ENCODE measurements at places on chromosomes 7 and 10. TPM values are rescaled to one million over a fixed set of nuclear protein-coding genes. Genes with fewer than 3 reads are reported as not detected.
A peak's percentile ranks its signal among the peaks of the same experiment; 100 is the strongest.

DNA sequence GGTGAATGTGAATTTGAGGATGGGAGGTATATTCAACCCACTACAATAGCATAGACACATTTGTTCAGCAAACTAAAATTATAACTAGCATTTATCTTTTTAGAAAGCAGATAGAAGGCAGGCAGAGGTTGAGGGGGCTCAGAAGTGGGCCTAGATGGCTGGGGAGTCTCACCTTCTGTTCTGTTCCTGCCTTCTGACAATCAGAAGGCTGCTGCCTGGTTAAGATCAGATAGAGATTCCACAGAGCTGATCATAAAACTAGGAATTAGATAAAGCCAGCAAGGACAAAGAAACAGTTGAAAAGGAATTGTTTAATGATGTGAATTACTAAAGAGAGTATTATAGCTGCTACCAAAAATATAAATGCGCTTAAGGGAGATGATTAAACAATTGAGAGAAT is 11.6 kb upstream of the NFE2L3 start:
- no peak for DNase-seq

DNA sequence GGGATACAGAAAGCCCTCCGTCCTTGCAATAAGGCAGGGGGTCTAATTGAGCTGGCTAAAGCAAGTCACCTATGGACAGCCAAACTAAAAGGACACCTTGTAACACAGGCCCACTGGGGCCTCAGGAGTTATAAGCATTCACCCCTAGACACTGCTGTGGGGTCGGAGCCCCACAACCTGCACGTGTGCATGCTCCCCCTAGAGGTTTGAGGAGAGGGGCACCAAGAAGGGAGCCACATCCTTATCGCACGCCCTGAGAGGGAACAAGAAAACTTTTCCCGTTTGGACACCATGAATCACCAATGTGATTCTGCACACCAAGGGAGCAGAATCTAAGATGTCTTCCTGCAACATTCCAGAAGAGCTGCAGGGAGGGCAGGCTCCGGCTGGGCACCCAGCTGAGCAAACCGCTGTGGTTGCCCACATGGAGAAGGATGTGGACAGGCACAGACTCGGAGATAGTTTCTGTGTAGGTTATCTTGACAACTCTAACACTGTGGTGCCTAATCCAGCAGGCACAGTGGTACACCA is 17.7 kb upstream of the TARP start:
- no peak for DNase-seq

DNA sequence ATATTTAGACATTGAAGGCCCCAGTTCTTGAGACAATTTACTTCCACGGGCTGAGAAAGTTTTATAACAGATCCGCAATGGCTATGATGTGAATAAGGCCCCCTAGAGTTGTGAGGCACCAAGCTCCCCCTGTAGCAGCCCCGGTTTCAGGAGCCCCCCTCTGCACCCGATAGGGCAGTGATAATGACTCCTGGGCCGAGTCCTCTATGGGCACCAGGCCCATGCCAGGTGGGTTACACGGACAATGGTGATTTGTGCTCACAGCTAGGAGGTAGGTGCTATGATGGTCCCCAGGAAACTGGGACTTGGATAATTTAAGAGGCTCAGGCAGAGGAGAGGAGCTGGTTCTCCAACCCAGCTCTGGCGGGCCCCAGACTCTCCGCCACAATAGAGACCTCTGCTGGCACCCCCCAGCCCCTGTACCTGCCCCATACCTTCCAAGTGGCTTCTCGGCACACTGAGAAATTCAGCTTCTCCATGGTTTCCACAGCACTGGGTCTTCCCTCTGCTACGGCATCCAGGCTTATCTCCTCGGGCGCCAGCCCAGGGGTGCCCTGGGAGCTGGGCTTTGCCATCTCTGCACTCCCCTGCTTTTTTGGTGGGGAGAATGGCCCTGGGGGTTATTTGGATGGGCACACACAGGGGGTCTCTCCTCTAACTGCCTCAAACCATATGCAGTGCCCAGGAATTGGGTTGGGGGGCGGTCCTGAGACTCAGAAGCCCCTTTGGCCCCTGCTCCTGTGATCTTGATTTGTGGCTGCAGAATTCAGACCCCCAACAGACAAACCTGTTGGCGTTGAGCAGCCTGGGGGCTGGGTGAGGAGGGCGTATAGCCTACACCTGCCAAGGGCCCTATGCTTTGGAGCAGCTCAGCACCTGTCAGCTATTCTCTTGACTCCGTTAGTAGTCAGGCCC is 12.2 kb upstream of the KCP start:
- DNase-seq, result no peak

GRCh38 chr10:667096-667495 is 22.4 kb downstream of the DIP2C start:
- peak; percentile 67 for DNase-seq

GRCh38 chr7:140242057-140243031 is 65.6 kb upstream of the KDM7A start:
- DNase-seq, result no peak

DNA sequence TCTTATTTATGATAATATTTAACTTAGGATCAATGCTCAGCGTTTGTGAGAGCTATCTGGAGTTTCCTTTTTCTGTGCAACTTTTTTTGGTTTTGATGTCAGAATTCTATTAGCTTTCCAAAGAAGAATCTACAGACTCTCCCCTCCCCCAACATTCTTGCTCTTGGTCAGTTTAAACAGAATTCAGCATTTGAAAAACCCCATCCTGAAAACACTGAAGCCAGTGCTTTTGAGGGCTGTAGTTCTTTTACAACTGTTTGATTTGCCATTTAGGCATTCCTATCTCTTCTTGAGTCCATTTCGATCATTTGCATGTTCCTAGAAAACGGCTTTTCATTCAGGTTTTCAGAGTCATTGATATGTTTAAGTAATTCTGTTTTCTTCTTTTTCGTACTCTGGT is 15.6 kb upstream of the CXCL12 start:
- DNase-seq, result no peak

The FRAT1 gene
- 4.4 TPM for total RNA-seq

The LDB3 gene
- total RNA-seq, result 4.7 TPM

The ADAM22 gene
- 6.1 TPM for total RNA-seq

The ARMS2 gene
- not detected for total RNA-seq

The RBP3 gene
- total RNA-seq, result not detected

All from vagina (tissue), 2 donors.